ENCODE measurements at places on chromosomes 13 and 19.

- no peak for DNase-seq
These were observed 11.5 kb upstream of the ZNF814 start for GRCh38 chr19:57900311-57900710.

- no peak for DNase-seq
These were observed 113.6 kb downstream of the ATP11A start for GRCh38 chr13:112803422-112803821.

- DNase-seq, result no peak
These were observed 165.5 kb upstream of the KLF12 start for GRCh38 chr13:74299721-74300120.

DNA sequence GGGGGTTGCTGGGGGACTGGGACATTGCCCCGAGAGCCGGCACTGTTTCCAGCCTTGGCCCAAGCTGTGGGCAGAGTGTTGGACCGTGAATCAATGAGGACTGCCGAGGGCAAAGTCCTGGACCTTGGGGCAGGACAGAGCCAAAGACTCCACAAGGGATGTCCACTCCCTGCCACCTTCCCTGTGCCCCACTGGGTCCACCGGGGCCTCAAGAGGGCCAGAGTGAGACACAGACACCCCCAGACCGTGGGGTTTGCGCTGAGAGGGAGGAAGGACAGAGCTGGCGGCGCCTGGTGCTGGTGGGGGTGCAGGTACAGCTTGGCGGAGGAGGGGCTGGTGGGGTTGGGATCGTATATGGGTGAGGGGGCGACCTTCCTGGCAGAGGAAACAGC lies 11.8 kb downstream of the MAST3 start:
- no peak for DNase-seq

DNA sequence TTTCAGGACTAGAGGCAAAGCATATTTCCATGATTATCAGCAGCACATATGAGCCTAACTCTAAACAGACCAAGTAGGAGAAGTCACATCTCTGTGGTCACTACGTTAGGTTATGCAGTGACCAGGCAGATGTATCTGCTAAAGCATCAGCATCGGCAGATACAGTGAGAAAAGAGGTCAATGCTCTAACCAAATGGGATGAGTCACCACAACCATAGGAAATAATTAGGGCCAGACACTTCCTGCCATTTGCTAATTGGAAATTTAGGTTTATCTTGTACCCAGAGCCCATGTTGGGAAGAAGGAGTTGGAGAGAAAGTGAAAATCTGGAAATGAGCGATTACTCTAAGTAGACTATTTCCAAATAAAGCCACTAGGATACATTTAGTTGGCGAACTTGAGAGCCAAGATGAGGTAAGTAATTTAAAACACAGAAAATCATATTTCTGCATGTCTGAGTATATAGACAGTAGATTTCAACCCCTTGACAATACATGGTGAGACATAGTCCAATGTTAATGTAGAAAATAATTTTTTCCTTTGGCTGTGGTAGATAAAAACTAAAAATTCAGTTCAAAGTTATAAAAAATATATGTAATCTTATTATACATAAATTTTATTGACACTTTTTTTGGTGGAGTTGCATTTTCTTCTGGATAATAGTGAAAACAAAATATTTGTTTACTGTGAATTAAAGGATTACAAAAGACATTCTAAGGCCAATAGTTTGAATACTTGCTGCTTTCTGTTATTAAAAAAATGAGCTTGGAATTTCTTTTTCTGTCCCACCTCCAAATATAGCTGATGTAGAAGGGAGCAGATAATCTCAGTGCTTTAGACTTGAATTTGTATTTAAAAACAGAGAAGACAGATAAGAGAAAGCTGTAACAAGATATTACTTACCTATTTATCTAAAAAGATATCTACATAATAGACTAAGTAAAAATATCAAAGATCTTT lies 104.4 kb upstream of the CSNK1A1L start:
- DNase-seq, result no peak

- no peak for DNase-seq
These were observed 59.7 kb upstream of the TRPC4 start for GRCh38 chr13:37929308-37929707.

Measured in stimulated activated CD8-positive, alpha-beta memory T cell treated with anti-CD3 and anti-CD28 coated beads, Interleukin-15, amount 100 ng/mL, for 1 hour (primary cell).